BJ (cell line): ENCODE measurements at places on chromosomes 4 and X.

- no peak for DNase-seq
These were observed 72.8 kb upstream of the ARSJ start for GRCh38 chr4:114052227-114052626.

DNA sequence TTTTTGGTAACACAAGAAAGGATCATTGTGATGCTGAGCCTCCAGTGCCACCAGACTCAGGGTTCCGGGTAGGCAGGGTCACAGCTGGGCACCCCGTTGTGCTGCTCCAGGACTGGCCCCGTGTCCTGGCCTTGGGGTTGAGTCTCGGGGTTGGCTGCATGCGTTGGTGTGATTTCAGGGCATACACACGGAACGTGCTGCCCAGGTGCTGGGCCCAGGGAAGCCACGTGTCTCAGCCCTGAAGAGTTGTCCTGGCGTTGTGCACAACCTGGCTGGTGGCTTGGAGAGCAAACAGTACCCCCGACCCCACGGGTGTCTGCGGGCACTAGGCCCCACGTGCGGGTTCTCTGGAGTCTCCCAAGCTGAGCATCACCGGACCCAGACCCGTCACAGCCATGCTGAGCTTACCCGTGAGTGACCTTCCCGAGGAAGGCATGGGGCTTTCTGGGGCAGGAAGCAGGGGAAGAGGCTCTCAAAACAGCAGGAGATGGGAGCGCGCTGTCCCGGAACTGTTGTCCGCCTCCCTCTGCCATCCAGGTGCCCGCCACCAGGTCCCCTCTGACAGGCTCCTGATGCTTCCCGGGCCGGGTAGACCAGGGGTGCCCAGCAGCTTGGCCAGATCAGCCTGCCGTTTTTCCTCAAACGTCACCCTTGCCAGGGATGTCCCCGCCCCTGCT, 66.1 kb upstream of the ENPP6 start:
- DNase-seq, result no peak

DNA sequence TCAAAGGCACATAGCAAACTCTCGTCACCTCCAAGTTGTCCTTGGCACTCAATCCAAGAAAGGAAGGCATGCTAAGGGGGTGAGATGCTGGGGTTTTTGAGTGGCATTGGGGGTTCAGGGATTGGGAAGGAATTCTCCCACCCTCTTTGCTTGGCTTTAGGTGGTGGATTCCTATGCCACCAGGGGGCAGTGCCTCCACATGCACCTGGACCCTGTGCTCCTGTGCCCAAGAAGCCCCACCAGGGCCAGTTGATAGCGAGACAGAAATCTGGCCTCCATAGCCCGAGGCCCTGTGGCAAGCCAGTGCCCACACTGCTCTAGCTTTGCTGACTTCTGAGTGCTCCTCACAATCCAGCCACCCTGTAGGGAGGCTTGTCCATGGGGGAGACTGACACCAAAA, 2.0 kb upstream of the FATE1 start:
- DNase-seq, result no peak

DNA sequence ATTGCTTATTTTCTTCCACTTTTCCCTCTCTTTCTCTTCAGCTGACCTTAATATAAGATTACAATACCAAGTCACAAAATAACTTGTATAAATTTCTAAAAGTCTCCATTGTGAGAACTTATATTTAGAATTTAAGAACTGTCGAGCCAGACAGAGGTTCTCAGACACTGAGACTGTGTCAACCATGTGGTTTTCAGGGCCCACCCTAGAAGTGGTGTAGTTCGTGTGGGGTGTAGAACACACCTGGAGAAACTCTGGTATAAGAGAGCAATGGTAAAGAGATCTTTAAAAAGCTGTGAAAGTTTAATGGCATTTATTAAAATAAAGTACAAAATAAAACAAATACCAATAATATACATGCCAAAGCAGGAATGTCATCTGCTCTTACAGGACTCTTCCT, 19.7 kb downstream of the CPEB2 start:
- DNase-seq, result no peak

DNA sequence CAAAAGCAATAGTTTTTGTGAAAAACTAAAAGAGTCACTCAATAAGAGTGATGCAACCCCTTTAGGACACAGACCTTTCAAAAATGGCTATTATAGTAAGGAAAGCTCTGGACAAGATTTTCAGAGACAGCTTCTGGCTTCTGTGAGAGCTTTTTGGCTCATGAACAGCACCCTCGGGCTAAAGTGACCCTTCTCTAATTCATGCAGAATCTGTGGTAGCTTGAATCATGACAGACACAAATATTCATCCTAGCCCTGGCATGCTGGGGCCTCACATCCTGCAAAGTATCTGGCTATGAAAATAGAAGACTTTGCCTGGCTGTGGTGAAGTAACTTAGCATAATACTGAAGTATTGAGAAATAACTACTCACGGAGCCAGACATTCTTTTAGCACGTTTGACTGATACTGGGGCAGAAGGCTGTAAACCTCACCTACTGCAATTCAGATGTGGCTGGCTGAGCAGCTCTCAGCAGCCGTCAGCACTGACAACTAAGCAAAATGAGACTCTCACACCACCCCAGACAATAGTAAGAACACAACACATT, 327.3 kb downstream of the MAPK10 start:
- peak; percentile 94 for DNase-seq

DNA sequence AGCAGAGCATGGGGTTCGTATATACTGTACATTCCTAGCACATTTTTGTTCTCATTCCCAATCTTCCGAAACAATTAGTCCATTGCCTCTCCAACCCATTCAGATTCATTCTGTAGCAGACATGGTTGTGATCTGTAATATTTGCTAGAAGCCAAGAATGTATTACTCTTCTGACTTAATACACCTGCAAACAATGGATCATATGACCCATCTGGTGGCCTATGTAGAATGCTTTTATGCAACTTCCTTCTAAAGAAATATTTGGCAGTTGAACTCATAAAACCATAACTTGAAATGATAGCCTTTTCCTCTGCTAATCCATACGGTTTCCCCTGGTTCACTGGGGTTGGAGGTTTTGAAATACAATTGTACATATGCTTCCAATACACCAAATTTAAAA, 32.8 kb upstream of the SGMS2 start:
- no peak for DNase-seq

DNA sequence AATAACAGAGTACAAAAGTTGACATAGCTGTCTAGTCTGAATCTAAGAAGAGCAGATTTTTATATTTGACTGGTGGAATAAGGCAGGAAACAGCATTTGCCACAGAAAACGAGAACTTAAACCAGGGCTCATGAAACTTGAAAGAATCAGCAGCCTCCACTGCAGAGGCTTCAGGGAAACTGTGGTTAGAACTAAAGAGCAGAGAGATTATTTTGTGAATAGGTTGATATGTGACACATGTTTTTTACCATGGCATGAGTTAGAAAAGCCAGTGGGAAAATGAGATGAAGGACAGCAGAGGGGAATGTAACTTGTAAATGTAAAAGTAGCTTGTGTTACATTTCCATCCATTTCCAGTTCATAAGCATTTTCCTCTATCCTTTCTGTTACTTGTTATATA, 63.7 kb upstream of the CAMK2D start:
- DNase-seq, result no peak

DNA sequence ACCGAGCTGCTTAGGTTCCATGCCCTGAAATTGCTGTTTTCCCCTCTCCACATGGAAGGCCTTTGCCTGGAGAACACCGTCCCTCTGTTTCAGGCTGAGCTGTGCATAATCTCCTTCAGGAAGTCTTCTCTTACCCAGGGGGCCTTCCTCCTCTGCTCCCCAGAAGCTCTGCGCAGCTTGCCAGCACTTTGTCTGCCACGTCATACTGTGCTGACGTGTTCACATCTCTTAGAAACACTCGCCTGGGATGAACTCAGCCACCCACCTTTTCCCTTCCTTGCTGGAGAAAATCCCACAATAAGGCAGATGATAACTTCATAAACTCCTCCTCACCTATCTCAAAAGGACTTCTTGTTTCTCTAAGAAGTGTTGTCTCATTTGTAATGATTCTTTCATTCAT, 110.7 kb downstream of the ARHGAP10 start:
- peak; percentile 57 for DNase-seq

GRCh38 chr4:2927696-2928075, 35.5 kb downstream of the NOP14 start:
- no peak for DNase-seq

GRCh38 chrX:113305496-113305895, 464.9 kb upstream of the AMOT start:
- peak; percentile 23 for DNase-seq

DNA sequence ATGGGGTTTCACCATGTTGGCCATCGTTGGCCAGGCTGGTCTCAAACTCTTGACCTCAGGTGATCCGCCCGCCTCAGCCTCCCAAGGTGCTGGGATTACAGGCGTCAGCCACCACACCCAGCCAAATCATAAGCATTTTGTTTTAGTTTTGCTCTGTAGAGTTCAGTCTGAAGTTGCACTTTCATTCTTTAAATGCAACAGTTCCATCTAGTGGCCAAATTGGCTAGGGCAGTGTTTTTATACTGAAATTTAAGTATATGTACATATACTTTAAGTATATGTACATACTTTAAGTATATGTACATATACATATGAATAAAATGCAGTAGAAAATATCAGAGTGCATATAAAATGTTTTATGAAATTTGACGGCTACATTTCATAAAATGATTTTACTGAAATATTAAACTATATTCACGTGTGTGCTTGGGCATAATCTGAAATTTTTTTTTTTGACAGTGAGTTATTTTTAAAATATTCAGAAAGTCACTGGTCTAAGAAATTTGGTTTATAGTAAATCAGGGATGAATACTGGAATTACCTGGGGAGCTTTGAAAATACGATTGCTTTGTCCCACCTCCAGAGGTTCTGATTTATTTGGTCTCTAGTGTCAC, 145.5 kb downstream of the NWD2 start:
- no peak for DNase-seq

- peak; percentile 10 for DNase-seq
These were observed 177.4 kb downstream of the DCHS2 start for GRCh38 chr4:154314248-154314647.

- DNase-seq, result peak; percentile 32
These were observed 113.9 kb downstream of the NYX start for GRCh38 chrX:41561045-41561444.

DNA sequence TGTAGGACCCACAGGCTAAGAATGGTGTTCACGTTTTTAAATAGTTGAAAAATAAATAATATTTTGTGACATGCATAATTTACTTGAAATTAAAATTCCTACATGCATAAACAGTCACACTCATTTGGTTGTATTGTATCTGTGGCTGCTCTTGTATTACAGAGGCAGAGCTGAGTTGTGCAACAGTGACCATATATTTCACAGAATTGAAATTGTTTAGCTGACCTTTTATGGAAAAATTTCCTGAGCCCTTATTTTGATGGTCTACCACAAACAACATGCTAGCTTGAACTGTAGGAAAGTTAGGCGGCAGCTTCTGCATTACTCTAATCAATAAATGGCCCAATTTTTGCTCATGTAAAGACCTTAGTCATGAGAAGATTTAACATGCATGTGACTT, 633.4 kb upstream of the AADAT start:
- no peak for DNase-seq

- DNase-seq, result no peak
These were observed 240.3 kb upstream of the GPC4 start for GRCh38 chrX:133655275-133656265.

GRCh38 chr4:20299515-20299914, 47.8 kb downstream of the SLIT2 start:
- DNase-seq, result no peak

- no peak for DNase-seq
These were observed 3.4 kb downstream of the MAML3 start for GRCh38 chr4:140150636-140150885.

- DNase-seq, result no peak
These were observed 18.4 kb upstream of the LDB2 start for GRCh38 chr4:16916719-16917337.

DNA sequence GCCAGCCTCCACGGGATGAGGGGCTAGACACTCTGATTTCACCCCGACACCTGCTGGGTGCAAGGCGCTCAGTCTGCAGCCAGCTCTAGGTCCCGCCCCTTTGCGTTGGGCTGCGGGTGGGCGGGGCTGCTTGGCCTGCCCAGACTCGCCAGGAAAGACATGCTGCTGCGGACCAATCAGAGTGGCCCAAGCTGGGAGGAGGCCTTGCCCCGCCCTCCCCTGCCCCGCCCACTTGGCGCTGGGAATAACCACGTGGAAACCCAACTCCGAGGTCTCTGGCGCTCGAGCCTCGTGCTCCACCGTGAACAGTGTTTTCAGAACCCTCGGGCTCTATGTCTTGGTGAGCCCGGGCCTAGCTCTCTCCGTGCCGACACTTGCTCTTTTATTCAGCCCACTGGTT, 5.3 kb upstream of the VMA21 start:
- DNase-seq, result no peak

DNA sequence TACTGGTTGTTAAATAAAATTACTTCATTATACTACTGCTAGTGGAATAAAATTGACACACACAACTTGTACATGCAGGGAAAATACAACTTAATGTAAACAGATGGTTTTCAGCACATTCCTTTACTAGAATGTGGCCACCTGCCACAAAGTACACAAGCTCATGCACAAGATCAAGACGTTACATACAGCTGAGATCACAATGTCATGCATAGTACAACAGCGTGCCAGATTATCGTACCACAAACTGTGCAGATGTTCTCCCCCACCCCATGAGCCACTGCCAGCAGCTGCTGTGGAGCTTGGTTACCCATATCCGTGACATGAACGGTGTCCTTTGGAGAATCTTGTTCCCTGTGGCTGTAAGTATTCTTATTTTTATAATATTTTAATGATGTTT, 27.7 kb downstream of the FBXO8 start:
- DNase-seq, result no peak

DNA sequence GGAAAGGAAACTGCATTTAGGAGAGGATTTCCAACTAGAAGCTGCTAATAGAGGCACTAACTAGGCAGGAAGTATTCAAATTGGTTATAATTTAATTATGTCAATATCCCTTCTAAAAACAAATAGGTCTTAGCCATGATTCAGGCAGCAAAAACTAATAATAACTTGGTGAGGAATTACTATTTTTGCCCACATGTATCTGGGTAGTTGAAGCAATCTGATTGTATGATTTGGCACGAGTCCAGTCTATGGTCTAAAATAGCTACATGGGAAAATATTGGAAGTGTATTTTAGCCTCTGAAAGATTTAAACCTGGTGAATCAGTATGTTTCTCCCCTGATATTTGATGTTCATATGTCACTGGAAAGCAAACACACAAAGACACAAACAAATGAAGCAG, 62.2 kb downstream of the MFAP3L start:
- DNase-seq, result no peak

- no peak for DNase-seq
These were observed 204.5 kb downstream of the NLGN4X start for GRCh38 chrX:6024204-6024603.
